Activated naive CD8-positive, alpha-beta T cell treated with anti-CD3 and anti-CD28 coated beads, Interleukin-2, amount 10 ng/mL, durations not matched to agents 7 days and 5 days (primary cell): ENCODE measurements at places on chromosomes 3 and 15.

DNA sequence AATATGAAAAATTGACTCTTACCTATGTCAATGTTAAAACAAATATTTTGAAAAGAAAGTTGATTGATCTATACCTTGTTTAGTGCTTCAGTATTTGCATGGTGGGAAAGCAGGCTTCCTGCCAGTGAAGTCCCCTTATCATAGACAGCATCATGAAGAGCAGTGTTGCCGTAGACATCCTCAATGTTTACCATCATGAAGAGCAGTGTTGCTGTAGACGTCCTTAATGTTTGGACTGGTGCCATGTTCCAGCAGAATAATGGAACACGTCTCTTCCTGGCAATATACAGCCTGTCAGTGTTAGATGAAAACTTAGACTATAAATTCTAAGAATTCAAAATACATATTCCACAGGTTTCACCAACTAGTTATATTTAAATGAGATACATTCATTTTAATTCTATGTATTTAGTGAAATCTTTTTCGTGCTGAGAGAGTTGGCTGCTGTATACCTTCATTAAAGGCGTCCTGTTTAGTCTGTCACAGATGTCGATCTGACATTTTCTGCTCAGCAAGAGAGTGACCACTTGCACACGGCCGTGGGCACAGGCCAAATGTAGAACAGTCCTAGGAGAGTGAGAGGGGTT lies 116.8 kb downstream of the LMLN start:
- DNase-seq, result no peak

DNA sequence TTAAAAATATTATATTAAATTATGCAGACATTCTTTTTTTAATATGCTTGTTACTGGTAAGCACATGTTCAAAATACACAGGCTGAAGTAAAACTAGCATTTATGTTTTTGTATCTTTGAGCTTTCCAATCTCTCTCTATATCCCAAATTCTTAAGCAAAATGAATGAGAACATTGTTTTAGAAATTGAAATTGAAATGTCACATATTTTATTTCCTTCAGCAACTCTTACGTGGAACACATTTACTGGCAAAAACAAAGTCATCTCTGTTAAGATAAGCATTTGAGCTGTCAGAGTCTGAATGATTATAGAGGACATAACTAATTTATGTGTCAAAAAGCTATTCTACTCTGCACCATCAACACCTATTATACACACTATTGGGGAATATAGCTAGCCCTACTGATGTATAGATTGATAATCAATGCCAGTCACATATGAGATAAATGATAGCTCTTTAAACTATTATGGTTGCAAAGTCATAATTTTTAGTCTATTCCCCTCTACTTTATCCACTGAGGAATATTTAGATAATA lies 535.4 kb upstream of the BCHE start:
- no peak for DNase-seq

DNA sequence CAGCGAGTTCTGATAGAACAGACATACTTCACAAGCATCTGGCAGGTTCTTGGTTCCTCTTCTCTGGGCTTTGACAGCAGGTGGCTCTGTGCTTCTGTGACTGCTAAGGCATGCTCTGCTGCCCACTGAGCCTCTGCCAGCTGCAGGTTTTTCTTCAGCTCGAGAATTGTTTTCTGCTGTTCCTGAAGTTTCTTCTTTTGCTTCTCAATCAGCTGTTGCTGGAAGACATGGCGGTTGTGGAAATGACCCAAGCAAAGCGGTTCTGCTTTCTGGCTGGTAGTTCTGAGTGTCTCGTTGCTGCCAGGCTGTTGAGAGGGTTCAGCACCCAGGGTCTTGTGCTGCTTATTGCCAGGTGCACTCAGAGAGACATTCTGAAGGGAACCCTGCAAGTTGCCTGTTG lies 50.8 kb downstream of the CCDC191 start:
- DNase-seq, result no peak

DNA sequence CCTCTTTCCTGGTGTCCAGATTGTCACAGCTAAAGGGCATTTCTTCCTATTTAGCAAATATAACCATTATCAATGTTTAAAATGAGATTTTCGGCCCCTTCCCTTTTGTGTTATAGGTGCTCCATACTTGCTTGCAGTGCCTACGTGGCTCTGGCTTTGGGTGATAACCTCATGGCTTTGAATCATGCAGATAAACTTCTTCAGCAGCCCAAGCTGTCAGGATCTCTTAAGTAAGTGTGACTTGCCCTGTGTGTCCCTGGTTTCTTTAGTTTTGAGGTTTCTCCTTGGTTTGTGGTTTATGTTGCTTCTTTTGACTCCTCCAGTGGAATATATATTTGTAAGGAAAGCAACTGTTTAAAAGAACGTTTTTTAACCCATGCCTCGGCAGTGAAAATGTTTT lies 58.5 kb upstream of the TRIM71 start:
- no peak for DNase-seq

DNA sequence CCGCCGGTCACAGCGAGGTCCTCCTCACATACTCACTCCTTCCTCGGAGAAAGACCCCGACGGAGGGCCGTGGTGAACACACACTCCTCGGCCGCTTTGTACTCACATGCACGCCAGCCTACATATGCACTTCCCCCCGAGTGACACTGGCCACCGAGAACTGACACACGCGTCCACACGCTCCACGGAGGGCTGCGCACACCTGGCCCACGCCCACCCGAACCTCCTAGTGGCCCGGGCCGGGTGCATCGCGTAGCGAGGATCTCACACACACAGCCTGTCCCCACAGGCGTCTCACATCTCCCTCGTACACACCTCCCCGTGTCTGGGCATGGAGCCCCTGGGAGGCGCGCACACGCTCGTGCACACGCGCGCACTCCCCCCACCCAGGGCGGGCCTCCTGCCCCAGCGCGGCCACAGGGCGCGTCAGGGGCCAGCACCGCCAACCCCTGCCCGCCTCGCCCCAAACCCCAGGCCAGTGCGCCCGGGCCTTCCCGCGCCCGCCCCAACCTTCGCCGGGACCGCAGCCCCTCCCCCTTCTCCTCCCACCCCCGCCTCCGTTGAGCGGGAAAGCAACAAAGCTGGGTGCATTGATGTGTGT lies 411 bp upstream of the C3orf70 start:
- DNase-seq, result peak; percentile 47

GRCh38 chr3:171443211-171443957 lies 16.8 kb downstream of the TNIK start:
- no peak for DNase-seq

DNA sequence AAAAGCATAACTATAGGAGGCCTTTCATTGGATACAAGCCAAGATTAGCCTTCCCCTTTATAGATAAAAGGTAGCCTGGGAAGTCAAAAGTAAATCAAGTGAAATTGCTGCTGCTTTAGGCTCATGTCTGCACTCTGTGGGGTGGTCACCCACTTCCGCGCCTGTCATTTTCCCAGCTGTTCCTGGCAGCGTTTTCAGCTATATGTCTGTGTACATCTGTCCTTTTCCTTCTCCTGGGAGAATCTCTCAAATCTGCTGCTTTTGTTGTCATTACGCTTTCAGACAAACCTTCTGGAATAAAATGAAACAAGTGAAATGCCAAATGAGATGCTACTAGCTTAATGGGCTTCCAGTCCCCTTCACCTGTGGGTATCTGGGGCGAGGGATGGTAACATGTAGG lies 211.8 kb downstream of the MCTP2 start:
- no peak for DNase-seq

DNA sequence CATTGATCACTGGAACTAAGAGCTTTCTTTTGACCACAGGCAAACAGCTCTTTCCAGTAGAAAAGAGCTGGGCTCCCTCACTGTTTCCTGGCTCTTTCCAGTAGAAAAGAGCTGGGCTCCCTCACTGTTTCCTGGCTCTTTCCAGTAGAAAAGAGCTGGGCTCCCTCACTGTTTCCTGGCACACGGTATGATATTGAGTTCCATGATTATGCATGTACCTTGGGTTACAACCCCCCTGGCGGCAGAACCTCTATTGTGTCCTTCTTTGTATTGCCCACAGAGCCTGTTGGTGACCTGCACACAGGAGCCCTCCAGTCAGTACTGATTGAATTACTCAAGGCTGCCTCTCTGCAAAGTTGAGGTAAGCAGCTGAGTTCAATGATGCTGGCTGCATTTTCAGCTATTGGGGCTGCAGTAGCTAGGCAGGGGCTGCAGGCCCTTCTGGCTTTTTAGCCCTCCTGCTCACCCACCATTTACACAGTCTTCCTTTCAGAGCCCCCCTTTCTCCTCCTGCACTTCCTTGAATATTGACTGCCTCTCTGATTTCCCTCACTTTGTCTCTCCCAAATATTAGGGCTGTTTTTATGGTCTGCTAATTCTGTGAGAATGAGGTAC lies 10.2 kb downstream of the ACKR2 start:
- no peak for DNase-seq

- DNase-seq, result no peak
These were observed 307.3 kb upstream of the SATB1 start for GRCh38 chr3:18732474-18732873.

DNA sequence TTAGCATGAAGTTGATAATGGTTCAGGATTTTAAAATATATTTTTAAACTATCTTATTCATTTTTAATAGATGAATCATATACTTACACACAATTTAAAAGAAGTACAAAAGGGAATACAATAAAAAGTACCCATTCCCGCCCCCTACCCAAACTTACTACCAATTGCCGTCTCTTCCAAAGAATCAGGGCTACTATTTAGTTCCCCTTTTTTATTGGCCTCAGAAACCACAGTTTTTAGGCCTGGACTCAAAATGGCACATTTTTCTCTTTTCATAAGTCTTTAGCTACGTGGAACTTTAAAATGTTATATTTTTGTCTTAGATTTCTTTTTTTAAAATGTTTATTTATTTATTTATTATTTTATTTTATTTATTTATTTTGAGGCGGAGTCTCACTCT lies 18.0 kb downstream of the LRRK1 start:
- DNase-seq, result no peak

GRCh38 chr3:148940983-148941382 lies 50.4 kb upstream of the GYG1 start:
- DNase-seq, result no peak

DNA sequence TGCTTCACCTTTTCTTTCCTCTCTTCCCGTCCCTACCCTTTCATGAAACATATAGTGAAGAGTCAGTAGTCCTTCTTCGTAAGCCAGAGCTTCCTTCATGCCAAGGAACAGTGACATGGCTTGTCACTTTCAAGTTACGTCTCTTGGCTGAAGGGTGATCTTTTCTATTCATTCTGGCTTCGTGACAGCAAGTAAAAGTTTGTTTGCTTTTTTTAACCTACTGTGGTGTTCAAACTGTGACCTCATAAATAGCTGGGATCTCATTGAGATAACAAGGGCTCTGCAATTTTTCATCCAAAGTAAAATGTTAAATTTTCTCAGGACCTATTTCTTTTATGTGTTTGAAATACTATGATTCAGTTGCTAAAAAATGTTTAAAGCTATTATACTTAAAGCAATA lies 10.5 kb downstream of the CDIN1 start:
- DNase-seq, result no peak

- DNase-seq, result no peak
These were observed 88.6 kb upstream of the TTBK2 start for GRCh38 chr15:43009206-43009605.

GRCh38 chr15:51536965-51537574 lies 85.5 kb downstream of the DMXL2 start:
- no peak for DNase-seq

DNA sequence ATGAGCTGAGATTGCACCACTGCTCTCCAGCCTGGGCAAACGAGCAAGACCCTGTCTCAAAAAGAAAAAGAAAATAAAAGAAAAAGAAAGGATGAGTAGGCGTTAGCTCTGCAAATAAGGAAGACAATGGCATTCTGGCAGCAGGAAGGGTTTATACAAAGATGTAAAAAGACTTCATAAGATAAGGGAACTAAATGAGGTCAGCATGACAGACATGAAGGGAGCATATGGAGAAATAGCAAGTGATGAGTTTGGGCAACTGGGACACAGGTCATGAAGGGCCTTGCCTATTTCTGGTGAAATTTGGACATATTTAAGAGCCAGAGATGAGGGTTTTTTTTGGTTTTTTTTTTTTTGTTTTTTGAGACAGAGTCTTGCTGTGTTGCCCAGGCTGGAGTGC lies 24.5 kb downstream of the TMEM266 start:
- no peak for DNase-seq

GRCh38 chr15:74127954-74128784 lies 2.2 kb upstream of the ISLR2 start:
- DNase-seq, result peak; percentile 50

DNA sequence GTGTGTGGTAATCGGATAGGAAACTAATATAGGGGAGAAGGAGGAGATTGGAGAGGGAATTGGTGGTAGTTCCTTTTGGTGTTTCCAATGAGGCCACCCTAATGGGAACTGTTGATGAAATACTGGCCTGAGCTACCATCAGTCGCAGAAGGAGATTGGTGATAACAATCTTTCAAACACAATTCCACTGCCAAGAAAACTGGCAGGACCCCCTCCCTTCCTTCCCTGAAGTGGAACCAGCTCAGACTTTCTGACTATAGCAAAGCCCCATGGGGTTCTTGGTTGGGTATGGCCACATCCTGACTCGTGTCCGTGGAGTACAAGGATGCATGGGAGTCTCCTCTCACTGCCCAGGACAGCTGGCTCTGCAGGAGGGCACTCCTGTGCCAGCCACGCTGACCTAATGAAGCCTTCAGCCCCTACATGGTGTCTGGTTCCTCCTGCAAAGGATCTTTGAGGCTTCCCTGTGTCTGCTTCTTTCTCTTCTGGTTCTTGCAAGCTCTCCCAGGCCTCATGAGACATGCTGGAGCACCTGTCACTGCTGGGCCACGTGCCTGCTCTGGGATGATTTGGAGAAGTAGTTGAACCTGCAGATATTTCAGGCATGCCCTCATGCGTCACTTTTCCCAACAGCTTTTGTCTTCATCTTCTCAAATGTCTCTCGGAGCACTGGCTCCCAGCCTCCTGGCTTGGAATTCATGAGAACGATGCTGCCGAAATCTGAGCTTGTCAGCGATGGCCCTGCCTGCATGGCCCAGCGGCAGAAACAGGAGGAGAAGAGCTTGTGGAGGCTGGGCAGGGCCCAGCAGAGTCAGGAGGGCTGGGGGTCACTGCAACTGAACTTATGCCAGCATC lies 90.0 kb upstream of the ADPGK start:
- no peak for DNase-seq

- DNase-seq, result no peak
These were observed 12.3 kb downstream of the IQCH start for GRCh38 chr15:67266870-67267269.

DNA sequence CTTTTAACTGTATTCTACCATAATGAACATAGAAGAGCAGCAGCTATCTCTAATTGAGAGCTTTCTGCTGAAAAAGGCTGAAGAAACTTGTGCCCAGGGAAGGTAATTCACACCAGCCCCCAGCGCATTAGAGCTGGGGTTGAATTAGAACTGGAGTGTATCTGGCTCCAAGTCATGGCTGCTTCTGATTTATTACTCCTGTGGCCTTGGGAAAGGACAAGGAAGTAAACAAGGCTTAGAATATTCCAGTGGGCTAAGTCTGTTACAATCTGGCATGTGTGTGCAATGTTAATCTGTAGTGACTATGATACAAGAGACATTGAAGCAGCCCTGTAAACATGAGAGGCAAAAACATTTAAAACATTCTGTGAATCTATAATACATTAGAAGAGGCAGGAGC lies 18.1 kb downstream of the CPA3 start:
- DNase-seq, result no peak

DNA sequence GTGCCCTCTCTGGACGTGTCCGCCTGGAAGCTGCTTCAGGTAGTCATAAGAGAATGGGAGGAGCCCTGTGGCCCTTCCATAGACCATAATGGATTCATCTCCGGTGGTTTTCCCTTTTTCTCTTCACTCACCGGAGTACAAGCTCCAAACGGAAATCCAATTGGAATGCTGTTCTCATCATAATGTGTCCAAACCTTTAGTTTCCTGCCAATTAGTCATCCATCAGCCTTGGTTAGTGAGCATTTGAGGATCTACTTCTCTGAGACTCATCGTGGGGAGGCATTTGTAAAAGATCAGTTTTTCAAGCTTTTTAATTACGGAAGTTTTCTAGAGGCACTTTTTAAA lies 34.9 kb downstream of the ABHD2 start:
- no peak for DNase-seq
